ENCODE measurements at places on chromosomes 12 and 14. TPM values are rescaled to one million over a fixed set of nuclear protein-coding genes. Genes with fewer than 3 reads are reported as not detected.

The RND1 gene
- 2.6 TPM for polyA plus RNA-seq

The PLEK2 gene
- polyA plus RNA-seq, result 0.34 TPM

The CCDC196 gene
- not detected for polyA plus RNA-seq

The SPRYD3 gene
- polyA plus RNA-seq, result 29.4 TPM

The TAPBPL gene
- 17.2 TPM for polyA plus RNA-seq

The POU6F1 gene
- 4.6 TPM for polyA plus RNA-seq

The GALNT4 gene
- 2.5 TPM for polyA plus RNA-seq

The BEGAIN gene
- 1.4 TPM for polyA plus RNA-seq

GRCh38 chr12:18139989-18140596, 50.1 kb upstream of the RERGL start:
- DNase-seq, result no peak

DNA sequence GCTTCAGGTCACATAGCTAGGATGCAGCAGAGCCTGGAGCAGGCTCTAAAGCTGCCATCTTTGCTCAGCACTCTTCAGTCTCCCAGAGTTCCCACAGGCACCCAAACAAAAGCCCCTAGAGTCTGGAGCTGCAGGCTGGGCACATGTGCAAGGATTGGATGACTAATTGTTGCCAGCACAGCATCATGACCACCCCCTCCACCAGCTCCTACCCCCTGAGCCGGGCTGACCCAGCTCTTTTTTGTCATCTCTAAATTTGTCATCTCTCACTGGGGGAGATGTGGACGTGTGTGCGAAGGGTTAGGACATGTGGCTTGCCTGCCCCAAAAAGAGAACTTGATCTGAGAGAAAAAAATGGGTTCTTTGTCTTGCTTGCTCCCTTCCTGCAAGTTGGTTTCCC, 4.3 kb upstream of the MMP19 start:
- DNase-seq, result peak; percentile 64

- peak; percentile 82 for DNase-seq
Measured at GRCh38 chr12:53190108-53190729, 9.5 kb upstream of the CSAD start.

GRCh38 chr12:111467092-111467856, 61.6 kb downstream of the SH2B3 start:
- DNase-seq, result no peak

DNA sequence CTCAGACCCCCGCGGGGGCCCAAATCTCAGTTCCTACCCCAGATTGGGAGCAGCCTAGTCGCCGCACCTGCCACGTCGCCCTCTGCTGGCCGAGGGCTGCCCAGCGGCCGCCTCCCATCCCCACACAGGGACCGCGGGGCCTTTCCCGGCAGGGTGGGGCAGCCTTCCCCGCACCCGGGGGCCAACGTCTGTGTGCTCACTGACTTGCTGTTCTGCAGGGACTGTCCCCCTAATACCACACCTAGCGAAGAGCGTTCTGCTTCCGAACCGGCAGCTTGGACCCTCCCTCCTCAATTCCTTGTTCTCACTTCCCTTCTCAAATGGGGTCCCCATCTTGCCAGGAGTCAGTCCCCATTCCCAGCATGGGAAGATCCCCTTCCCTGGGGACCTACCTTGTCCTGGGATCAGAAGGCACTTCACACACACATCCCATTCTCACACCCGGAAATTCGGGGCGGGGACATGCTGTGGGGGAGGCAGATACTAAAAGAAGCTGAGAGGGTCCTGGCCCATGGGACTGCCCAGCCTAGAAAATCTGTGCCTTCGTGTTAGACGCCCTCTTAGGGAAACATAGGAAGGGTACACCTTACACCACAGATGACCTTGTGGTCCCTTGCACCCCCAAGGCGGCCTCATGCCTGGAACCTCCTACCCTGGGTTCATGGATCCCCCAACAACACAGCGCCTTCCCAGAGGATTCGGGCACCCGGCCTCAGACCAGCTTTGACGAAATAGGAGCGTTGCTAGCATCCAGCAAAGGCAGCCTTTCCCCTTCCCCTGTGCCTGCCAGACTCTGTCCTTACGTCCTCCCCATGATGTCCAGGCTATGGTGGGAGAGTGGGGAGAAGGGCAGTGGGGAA, 16.4 kb downstream of the ACVRL1 start:
- DNase-seq, result peak; percentile 74

DNA sequence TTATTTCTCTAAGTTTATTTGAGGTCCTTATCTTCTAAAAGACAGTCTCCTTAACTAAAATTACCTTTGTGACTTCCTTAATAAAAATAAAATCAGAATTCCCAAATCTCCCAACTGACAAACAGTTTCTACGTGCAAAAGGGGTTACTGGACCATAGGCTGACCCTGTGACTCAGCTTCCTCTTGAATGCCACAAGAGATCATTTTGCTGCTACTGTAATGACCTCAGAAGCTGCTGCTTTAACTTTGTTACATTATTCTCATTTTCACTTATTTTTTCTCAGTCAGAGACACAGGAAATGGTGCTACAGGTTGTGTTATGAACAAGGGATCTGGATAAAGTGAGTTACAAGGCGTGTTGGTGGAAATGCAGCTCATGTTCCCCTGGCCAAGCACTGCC, 132.2 kb upstream of the TMTC2 start:
- no peak for DNase-seq

GRCh38 chr12:6912164-6912935, 2.0 kb upstream of the ENO2 start:
- no peak for DNase-seq

DNA sequence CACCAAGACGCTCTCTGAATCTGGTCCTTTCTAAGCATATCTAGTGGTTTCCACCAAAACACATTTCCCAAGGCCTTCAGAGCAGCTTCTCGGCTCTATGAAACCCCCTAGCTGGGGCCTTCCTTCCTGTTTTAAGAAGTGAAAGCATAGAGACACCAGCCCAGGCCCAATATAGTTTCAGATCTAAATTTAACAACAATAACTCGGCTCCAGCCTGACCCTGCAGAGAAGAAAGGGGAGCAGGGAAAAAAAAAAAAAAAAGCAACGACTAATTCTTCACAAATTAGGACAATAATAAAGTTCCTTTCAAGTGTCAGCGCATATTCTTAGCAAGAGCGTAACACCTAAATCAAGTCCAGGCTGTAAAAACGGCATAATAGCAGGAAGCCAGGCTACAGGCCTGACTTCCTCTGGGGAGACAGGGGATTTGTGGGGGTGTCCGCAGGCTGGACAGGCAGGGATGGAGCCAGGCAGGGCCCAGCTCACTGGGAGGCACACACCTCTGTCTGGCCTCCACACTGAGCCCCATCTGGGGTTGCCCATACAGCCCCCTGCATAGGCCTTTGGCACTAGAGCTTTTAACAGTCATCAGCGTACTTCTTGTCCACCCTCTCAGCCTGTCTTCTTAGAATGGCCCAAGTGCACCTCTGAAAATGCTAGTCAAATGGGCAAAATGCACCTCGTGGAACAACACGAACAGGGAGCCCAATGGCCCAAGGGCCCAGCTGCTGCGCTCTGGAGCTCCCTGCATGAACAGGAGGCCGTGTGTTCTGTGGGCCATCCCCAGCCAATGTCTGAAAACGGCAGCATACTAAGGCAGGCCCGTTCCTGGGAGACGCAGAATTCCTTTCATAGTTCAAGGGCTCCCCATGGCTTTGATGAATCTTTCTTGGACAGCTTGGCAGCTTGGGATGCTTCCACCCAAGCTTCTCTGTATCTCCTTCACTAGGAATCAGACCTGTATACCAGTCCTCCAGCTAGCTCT, 772.9 kb downstream of the MED13L start:
- peak; percentile 57 for DNase-seq

DNA sequence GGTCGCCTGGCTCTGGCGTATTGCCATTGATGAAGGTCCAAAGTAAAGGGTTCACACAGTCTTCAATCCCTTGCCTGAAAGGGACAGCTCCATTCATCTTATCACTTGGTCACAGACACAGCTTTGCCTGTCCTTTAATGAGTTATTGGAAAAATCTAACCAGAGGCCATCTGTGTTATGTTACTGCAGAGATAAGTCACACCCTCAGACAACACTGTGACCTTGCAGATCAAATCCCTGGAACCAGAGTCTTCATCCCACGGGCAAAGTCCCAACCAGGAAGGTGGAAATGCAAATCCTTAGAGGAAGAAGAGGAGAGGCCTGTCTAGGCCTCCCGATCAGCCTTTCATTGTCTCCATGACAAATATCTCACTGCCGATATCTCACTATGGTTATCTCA, 68.3 kb upstream of the SCN8A start:
- DNase-seq, result no peak

Measured in right cardiac atrium (tissue), 5 donors.